ENCODE measurements at places on chromosomes 7 and 10. TPM values are rescaled to one million over a fixed set of nuclear protein-coding genes. Genes with fewer than 3 reads are reported as not detected.

The MACC1 gene
- total RNA-seq, result 0.20 TPM

DNA sequence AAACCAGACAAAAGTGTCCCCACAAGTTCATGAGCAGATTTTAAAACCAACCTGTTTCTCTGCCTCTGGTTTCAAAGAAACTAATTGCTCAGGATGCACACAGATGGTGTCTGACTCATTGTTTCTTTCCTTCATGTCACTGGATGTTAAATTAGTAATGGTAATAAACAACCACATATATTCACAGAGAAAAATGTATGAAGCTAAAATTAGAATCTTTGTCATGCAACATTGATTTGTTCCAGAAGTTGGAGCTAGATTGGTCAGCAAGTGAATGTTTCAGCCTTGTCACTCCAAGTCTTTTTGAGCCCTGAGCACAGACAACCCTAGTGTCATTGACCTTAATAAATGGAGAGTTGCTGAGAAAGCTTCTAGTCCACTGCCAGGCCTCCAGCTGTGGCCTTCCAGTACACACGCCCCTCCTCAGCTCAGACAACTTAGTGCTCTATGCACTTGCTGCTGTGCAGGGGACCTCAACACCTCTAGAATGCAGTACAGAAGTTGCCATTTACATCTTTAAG is 175.9 kb downstream of the CCDC71L start:
- DNase-seq, result no peak

- DNase-seq, result no peak
Observed at GRCh38 chr10:80579181-80579763, 41.6 kb downstream of the SH2D4B start.

The HGF gene
- 4.3 TPM for total RNA-seq

The OGDHL gene
- 23.3 TPM for total RNA-seq

The TBC1D12 gene
- 22.5 TPM for total RNA-seq

The PIP gene
- not detected for total RNA-seq

GRCh38 chr7:15418264-15418663 is 143.6 kb downstream of the AGMO start:
- DNase-seq, result no peak

GRCh38 chr10:86139066-86139657 is 227.4 kb downstream of the GRID1 start:
- no peak for DNase-seq

DNA sequence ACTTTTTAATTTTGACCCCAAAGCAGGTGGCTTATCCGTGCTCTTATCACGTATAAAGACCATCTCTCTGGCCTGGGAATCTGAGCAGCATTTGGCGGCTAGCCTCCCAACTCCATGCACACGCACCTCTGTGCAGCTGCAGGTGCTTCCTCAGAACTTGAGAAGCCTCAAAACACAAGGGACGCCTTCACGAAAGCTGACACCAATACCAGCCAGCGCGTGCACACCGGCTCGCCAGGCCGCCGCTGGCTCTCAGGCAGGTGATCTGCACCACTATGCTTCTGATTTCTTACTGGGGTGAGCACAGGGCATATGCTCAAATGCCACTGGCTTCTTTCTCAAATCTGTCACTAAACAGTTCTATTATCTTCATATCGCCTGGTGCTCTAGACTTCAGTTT is 145.0 kb downstream of the PARD3 start:
- no peak for DNase-seq

The STK31 gene
- total RNA-seq, result 0.83 TPM

DNA sequence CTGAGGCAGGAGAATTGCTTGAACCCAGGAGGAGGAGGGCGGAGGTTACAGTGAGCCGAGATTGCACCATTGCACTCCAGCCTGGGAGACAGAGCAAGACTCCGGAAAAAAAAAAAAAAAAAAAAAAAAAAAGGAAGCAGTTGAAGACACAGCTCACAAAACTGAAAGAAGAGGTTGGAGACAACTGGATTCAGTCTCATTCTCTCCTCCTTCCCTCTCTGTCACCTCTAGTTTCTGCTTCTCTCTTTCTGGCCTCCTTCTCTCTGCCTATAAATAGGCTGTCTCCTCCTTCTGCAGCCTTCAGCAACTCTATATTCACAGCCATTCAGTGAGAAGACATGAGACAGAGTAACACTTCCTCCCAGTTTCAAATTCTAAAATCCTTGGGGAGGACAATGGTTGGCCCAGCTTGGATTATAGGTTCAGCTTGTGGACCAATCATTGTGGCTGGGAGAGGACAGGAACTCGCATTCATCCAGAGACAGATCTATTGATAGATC is 125.6 kb upstream of the HABP2 start:
- DNase-seq, result no peak

The AGAP9 gene
- 13.8 TPM for total RNA-seq

DNA sequence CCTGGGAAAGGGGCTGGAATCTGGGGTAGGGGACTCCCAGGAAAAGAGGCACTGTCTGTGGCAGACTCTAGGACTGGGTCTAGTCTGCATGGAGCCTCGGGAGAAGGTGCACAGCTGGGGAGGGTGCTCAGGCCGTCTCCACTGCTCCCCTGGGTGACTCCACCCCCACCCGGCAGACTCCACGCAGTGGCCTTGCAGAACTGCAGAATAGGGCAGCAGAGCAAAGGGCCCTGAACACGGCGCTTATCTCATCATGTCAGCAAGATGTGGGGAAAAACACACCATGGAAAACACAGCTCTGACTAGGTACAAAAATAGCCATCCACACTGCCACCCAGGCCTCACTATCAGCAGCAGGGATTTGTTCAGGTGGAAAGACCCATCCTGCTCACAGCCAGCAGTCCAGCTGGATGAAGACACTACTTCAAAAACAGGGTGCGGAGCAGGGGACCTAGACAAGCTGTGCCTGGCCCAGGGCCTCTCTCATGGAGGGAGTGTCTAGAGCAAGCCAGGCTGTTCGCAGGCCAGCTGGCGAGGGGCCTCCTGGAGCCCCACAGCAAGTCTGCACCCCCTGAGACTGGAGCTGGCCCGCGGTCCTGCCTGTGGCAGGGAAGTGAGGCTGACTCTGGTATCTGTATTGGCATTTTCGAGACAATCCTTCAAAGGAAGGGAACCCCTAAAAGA is 11.7 kb downstream of the MAT1A start:
- no peak for DNase-seq

DNA sequence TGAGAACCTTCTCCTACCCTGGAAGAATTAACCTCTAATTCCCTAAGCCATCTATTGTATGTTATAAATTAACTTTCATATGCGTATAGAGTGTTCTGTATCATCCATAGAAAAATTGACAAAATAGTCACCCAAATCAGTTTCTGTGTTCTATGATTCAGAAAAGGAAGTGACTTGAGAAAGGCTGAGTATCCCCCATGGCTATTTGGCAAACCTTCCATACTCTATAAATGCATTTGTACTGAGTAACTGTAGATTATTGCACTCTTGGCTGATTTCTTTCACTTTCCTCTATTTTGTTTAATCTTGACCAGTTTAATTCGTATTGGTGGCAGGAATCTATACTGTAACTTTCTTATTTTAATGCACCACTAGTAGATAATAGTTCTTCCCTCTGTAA is 182.2 kb downstream of the HTR7 start:
- no peak for DNase-seq

- no peak for DNase-seq
Observed at GRCh38 chr7:37550872-37551271, 102.2 kb upstream of the ELMO1 start.

The PRPS1L1 gene
- total RNA-seq, result not detected

GRCh38 chr7:318878-319661 is 29.1 kb downstream of the FOXL3 start:
- DNase-seq, result no peak

- no peak for DNase-seq
Observed at GRCh38 chr10:1278306-1278705, 222.1 kb downstream of the WDR37 start.

- DNase-seq, result peak; percentile 91
Observed at GRCh38 chr7:98870121-98870651, 372 bp upstream of the TMEM130 start.

The SPDYE2B gene
- not detected for total RNA-seq

The CUL1 gene
- 50.4 TPM for total RNA-seq

DNA sequence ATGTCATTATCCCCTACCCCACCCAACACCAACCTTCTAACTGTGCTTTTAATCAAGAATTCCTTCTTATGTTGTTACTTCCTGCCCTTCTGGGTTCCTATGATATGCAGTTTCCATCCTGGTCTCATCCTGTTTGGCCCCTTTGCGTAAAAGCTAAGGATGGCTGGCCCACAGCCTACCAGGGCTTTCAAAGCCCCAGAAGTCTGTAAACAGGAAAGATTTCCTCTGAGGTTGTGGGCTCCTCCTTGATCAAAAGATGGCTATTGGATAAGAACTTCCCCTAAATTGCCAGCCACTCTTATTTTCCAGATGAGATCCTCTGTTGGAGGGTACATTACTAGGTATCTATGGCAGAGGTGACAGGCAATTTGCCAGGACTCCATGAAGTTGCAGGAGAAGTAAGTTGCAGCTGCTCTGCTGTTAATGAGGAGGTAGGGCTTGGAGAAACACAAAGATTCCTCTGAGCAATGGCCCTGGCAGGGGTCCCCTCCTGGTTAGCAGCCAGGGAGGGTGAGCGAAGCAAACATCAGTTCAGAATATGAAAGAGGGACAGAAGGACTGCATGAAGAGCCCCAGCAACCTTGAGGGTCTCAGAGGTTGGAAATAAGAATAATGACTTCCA is 32.1 kb downstream of the NRP1 start:
- no peak for DNase-seq

DNA sequence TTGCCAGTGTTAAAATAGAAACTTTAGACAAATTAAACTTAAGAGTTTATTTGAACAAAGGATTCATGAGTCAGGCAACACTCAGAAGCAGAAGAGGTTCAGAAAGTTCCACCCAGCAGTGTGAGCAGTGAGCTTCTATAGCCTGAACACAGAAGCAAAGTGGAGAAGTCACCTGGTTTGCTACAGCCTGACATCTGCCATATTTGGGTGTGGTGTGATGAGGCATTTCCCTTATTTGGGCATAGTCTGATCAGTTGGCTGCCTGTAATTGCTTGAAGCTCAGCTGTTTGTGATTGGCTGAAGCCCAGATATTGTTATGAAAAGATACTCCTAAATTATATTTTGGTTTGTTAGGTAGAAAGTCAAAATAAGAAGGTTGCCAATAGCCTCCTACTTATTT is 39.1 kb downstream of the VWC2 start:
- DNase-seq, result no peak

GRCh38 chr10:124977648-124978375 is 35.9 kb downstream of the ZRANB1 start:
- DNase-seq, result no peak

The SPDYE11 gene
- 0.10 TPM for total RNA-seq

DNA sequence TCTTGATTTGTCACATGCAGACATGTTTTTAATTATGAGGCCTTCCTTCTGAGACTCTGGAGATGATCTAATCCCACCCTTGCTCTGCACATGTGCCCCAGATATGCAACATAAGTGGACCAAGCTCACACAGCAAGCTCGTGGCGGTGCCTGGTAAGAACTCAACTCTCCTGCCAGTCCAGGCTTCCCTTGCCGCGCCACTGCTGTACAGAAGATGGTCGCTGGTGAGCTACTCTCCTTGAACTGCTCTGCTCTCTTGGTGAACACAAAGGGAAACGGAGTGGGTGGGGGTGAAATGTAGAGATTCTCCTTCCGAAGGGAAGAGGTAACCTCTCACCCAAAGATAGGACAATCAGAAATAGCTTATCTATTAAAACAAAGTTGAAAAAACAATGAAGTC is 25.7 kb downstream of the MYOF start:
- no peak for DNase-seq

GRCh38 chr7:155565596-155565995 is 19.2 kb upstream of the CNPY1 start:
- DNase-seq, result no peak

DNA sequence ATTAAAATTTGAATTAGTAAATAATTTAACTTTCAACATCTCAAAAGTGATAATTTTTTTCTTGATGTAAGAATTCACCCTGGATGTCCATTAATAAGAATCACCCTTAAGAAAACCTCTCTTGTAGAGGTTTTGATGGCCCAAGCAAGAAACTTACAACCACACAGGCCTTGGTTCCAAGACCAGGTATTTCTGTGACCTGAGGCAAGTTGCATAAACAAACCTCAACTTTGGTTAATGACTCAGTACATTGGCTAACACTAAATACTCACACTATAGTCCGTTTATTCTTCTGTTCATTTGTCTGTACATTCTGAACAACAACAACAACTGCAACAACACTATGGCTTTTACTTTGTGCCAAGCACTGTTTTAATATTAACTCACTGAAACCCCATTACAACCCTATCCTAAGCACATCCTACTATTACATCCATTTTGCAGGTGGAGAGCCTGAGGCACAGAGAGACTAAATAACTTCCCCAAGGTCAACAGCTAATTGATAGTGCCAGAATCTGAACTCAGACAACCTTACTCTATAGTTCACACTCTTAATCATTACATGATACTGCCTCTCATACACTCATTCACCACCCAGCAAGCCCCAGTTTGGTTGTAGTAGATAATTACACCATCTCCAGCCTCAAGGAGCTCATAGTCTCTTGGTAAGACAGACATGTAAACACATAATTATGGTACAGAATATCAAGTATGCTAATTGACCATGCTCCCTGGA is 6.6 kb downstream of the ANK3 start:
- no peak for DNase-seq

The PCGF6 gene
- total RNA-seq, result 11.4 TPM

- no peak for DNase-seq
Observed at GRCh38 chr7:155856656-155857055, 44.4 kb upstream of the SHH start.

DNA sequence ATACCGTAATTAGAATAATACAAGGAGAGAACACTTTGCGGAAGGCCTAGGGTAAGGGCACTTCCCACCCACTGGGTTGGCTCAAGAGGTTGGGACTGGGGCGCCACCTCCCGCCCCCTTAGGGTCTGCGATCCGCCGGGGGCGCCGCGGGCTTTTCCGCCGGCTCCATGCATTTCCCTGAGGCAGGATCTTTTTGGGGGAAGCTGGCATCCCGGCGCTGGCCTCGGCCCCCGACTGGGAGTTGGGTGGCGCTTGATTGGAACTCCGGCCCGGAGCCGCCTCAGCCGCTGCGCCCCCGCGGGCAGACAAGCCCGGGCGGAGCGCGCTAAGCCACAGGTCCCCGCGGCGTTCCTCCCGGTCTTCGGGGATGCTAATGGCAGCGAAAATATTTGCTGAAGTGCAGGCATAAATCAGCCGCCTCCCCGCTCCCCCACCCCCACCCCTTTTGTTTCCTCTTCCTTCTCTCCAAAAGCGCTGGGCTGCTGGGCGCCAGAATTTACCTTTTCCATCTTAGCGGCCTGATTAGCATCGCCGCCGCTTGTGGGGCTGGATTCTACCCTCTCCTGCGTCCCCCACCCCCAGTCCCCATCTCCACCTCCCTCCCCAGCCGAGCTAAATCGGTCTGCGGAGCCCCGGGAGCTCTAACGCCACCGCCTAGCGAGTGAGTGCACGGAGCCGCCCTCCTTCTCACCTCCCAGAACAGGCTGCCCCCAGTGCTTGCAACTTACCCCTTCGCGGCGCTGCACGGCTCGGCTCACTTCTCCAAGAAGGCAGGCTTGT is 5.1 kb downstream of the UNC5B start:
- no peak for DNase-seq

- peak; percentile 77 for DNase-seq
Observed at GRCh38 chr7:95527033-95527775, 41.5 kb downstream of the ASB4 start.

All from spinal cord (tissue), 10 donors.